ENCODE measurements at places on chromosomes 5 and 9.

DNA sequence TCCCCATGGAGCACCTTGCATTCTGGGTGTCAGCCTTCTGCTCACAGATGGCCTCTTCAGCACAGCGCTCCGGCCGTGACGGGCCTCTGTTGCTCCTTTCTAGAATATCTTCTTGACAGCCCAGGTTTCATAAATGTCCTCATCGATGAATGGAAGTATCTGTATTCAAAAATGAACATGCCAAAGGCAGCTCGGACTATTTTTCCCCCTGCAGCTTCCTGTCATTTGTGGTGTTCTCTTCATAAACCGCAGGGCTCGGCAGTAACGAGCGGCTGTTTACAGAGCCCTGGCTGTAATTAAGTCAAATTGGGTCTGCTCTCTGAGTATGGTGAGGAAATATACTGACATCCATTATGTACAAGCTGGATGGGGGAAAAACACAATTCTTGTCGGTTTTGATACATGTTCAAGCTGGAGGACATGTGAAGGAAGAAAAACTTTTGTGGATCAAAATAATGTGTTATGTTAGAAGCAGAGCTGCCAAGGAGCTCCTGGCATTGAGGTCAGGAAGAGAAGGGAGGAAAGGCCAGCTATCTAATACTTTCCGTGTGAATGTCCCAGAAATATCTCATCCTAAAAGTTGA lies 154.1 kb upstream of the CD180 start:
- DNase-seq: no peak

GRCh38 chr5:11760934-11761603 lies 143.2 kb downstream of the CTNND2 start:
- no peak for DNase-seq

GRCh38 chr5:88829054-88829453 lies 53.9 kb downstream of the MEF2C start:
- DNase-seq: no peak

DNA sequence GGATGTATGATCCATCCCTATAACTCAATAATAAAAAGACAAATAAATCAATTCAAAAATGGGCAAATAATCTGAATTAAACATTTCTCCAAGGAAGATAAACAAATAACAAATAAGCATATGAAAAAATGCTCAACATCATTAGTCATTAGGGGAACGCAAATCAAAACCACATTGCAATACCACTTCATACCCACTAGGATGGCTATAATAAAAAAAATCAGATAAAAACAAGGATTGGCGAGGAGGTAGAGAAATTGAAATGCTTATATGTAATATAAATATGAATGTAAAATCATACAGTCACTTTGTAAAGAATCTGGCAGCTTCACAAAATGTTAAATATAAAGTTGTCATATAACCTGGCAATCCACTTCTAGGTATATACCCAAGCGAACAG lies 52.3 kb upstream of the TBCA start:
- no peak for DNase-seq

DNA sequence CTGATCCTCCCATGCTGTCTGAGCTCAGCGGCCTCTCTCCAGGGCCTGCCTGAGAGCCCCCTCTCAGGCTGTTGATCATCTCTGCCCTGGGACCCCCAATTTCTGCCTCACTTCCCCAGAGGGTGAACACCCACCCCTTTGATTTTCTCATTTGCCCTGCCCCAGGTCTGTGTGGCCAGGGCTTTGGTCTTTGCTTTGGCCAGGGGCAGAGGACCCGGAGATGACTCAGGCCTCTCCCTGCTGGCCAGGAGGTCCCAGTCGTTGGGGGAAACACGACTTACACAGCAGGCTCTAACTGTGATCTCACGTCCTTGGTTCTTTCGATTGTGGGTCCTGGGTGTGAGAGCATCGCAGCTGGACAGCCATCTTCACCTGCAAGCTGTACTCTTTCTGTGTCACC lies 1.1 kb upstream of the ADAMTS2 start:
- DNase-seq: no peak

GRCh38 chr9:111957856-111958631 lies 61.4 kb downstream of the UGCG start:
- DNase-seq: no peak
